ENCODE measurements at places on chromosomes 5 and 9.

DNA sequence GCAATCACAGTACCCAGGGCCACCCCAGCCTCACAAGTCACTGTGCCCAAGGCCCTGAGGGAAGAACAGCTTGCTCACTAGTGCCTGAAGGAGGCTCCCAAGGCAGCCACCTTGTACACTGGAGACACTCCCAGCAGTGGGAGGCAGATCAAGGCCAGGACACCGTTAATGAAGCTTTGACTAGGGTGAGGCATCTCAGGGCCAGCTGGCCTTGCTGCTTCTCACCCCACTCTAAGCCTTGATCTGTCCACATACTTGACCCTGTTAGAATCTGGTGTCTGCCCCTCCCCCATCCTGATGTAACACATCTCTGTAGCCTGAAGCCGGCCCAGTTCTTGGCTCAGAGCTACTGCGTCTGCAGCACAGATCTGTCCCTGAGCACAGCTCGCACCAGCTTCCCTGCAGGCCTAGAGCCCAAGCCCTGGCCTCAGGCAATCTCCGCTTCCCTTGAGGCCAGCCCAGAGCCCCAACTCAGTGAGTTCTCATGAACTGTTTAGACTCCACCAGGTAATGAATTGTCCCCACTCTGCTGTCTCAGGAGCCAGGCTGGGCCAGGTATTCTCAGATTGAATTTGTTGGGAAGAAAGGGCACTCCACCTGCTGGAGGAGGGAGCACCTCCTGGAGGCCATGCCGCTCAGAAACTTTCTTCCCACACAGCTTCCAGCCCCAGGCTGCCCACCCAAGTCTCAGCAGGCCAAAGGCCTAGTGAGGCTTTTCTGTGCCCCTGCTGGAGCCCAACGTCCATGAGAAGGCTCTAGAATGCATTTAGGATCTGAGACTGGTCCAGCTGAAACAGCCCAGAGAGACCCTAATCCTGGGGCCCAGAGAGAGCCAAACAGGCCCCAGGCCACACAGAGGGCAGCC, 13.4 kb upstream of the JADE2 start:
- DNase-seq: no peak

GRCh38 chr9:69090946-69091345, 55.4 kb downstream of the FXN start:
- no peak for DNase-seq

DNA sequence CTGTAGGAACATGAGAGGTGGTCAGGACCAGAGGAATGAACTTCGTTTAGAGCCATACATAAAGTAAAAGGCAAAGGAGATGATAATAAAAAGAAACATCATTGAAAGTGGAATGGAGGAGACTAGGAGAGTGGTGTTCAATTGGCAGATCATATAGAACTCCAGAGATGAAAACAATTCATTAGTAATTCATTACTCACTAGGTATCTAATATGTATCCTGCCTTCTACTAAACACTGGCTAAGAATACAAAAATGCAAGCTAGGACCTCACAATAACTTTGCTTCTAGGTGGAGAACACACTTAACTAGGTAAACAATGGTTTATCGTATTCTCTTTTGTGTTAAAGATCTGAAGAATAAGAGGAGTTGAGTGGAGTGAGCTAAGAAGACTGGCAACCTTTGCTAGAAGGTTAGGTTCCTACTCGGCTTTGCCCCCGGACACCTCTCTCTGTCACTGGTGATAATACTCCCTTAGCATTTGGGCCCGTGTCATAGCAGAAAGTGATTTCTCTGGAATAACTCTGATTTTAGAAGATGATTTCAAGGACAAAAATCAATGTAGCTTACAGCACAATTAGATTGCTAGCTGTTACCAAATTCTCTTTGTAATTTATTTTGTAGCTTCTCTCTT, 88.6 kb upstream of the IFNE start:
- DNase-seq: no peak

DNA sequence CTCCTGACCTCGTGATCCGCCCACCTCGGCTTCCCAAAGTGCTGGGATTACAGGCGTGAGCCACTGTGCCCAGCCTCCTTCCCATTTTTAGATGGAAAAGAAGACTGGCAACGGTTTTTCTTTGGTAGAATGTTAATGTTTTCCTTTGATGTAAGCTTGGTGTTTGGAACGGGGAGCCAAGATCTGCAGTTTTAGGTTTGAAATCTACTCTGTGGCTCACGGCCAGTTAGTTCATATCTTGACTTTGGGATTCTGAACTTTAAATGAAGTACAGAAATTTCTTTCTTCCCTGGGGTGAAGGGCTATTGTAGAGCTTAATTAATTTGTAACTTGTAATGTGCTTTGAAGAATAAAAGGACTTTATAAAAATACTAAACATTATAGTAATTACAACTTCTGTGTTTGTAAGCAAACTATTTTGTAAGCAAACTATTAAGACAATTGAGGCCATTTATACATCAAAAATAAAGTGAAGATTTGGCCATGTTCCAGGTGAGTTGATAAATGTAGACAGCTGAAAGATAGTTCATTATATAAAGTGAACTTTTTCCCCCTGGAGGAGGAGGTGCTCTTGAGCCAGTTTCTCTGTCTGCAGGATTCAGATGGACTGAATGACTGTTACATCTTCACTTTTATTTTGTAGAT, 117.1 kb upstream of the TUT7 start:
- DNase-seq: no peak

- peak; percentile 72 for DNase-seq
Observed at GRCh38 chr9:38226491-38226951, 157.5 kb upstream of the SHB start.

DNA sequence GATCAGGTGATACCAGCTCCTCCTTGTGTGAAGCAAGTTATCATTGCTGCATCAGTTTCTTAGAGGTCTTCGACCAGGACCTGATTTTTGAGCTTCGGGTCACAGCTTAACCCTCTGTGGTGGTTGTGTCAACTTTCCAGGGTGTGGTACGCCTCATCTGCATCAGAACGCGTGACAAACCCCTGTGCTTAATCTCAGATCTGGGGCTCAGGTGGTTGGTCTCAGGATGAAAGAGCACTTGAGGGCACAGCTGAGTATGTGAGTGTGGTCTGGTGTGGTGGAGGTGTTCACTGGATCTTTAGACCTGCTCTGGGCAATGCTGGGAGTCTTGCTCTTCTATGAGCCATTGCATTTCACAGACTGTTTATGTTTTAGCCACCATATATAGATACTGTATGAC, 64.1 kb downstream of the OSTF1 start:
- DNase-seq: no peak
